ENCODE measurements at places on chromosomes 13 and 19.

DNA sequence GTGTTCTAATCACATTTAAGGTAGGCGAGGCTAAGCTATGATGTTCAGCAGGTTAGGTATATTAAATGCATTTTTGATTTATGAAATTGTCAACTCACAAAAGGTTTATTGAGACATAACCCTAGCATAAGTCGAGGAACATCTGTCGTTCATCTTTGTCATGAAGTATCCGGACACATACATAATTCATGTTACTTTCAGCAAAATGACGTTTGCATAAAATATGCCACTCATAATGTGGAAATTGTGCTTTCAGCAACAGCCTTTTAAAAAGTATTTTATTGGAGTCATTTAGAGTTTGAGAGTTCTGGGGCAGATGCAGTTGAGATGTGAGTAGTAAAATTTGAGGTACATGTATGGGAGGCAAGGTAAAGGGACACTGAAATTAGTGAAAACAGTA lies 66.4 kb downstream of the NAA16 start:
- DNase-seq, result no peak

DNA sequence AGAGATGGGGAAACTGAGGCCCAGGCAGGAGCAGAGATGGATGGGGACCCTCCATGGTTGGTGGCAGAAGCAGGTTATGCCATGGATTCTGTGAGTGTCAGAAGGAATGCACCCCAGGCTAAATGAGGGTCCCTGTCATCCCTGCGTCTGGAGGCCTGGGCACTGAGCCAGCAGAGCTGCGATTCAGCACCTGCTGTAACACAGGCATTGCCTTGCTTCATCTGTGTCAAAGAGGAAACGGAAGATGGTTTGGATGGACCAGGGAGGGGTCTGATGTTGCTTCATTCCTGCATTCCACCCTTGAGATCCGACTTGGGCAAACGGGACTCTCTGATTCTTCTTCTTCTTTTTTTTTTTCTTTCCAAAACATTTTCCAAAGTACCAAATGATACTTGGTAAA lies 1.2 kb downstream of the C5AR1 start:
- peak; percentile 42 for DNase-seq

GRCh38 chr19:57249329-57249728 lies 8.9 kb downstream of the ZNF805 start:
- DNase-seq, result no peak

GRCh38 chr13:66543780-66544179 lies 686.4 kb downstream of the PCDH9 start:
- DNase-seq, result peak; percentile 36

- DNase-seq, result peak; percentile 82
These were observed 100.6 kb upstream of the PABPC3 start for GRCh38 chr13:24995225-24995804.

Data from muscle of leg (tissue), 16 donors.